NCI-H2029 treated with DMSO at 0.1 percent for 48 hours (cell line): ENCODE measurements at places on chromosomes 3 and 15.

DNA sequence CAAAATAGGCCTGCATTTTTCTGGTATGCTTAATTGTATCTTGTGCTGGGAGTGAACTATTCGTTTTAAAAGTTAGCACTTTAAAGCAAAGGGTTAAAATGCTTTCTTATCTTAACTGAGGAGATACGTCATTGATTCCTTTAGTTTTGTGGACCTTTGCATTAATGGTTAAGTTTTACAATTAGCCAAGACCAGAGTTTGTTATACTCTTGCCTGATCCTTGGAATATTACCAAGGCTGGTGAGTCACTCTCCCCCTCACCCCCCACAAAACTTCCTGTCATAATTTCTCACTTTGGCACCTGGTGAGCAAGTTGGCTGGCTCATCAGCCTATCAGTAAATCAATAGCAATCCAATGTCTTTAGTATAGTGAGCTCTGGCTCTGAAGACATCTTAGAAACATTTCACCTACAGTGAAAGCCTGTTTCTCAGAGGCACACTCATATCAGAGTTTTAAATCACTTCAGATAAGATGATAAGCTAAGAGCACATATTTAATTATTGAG is 26.7 kb downstream of the SLC2A2 start:
- no peak for DNase-seq

GRCh38 chr3:57335283-57335938 is 42.9 kb upstream of the ASB14 start:
- no peak for DNase-seq

DNA sequence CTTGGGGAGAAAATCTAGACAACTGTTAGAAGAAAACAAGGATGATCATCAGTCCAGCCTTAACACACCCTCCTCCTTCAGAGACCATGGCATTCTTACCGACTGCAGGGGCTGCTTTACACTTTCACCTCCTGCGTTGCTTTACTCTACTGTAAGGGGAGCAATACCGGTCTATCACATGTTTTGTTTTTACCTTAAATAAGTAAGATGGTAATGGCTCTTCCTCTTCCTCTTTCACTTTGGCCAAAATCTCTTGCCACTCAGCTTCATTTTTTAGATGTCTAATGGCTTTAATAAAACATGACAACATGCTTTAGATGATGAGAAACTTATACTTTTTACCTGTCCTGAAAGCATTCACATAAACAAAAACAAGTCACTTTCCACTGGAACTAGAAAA is 33.4 kb upstream of the STIMATE start:
- DNase-seq: no peak

DNA sequence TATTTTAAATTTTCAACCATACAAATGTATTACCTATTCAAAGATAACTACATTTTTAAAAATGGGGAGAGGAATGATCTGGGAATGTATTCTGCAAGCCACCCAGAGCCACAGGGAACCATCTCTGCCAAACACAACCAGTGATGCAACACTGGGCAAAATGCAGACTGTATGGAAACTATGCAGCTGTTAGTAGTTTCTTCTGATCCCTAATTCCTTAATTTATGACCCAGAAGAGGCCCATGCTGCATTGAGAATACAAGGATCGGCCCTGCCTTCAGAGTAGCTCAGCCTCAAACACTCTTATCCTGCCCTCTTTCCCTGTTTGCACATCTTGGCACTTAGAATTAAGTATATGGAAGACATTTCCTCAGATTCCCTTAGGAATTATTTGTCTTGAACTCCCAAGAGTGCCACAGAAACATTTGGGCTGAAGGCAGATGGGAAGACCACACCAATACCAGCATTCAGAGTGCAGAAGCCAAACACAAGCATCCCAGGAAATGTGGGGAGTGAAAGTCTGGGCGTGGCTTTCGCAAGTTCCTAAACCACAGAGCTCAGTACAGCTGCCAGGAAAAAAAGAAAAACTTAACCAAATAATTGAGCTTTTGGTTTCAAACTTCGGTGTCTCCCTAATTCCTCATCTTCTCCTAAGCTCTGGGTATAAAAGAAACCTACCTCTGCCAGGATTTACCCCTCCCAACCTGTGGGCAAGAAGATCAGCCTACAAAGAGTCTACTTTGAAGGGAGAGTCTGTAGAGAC is 5.3 kb downstream of the SNUPN start:
- DNase-seq: no peak

DNA sequence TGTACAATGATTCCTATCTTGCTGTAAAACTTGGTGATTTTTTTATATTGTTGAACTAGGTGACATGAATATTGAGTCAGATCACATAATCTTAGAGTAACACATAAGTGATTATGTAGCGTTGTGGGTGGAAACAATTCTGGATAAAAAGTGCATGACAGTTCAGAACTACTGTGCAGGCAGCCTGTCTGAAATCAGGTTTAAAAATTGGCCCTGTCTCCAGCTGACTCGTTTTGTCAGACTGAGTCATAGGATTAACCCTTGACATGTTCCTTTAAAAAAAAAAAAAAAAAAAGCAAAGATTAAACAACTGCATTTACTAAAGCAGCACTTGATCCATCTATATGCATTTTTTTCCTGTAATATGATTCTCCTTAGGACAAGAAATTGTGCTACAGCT is 160.0 kb upstream of the CGNL1 start:
- no peak for DNase-seq

GRCh38 chr15:31824024-31824423 is 206.3 kb upstream of the CHRNA7 start:
- DNase-seq: no peak

GRCh38 chr3:87088430-87088992 is 97.6 kb upstream of the VGLL3 start:
- DNase-seq: no peak

- no peak for DNase-seq
These were observed 66.3 kb upstream of the SLCO3A1 start for GRCh38 chr15:91787198-91787597.

- DNase-seq: no peak
These were observed 375.6 kb upstream of the TPRG1 start for GRCh38 chr3:188796122-188796631.

DNA sequence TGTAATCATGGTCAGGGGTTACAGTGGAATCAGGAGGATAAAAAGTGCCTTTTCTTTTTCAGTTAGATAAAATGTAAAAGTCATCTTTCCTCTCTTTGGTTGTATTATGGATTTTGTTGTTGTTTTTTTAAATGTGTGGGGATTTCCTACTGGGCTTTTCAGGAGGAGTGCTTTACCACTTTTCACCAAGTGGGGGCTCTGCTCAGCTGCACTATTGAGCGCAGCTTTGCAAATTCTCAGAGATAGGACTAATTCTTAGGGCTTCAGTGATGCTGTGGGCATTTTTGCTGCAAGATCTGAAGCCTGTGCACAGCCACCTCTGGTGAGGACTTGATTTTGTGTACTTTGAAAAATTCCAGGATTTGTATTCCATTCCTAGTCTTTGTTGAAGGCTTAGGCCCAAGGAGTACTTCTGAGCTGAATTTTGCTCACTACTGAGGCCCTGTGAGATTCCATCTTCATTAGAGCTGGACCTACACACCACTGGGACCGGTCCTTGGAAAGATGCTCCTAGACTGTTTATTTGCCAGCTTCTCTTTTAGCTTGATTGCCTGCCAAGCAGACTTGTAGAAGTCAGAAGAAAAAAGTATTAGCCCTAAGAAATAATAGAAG is 7.5 kb downstream of the GNB5 start:
- DNase-seq: no peak

GRCh38 chr3:183981990-183982644 is 35.6 kb downstream of the ABCC5 start:
- no peak for DNase-seq

DNA sequence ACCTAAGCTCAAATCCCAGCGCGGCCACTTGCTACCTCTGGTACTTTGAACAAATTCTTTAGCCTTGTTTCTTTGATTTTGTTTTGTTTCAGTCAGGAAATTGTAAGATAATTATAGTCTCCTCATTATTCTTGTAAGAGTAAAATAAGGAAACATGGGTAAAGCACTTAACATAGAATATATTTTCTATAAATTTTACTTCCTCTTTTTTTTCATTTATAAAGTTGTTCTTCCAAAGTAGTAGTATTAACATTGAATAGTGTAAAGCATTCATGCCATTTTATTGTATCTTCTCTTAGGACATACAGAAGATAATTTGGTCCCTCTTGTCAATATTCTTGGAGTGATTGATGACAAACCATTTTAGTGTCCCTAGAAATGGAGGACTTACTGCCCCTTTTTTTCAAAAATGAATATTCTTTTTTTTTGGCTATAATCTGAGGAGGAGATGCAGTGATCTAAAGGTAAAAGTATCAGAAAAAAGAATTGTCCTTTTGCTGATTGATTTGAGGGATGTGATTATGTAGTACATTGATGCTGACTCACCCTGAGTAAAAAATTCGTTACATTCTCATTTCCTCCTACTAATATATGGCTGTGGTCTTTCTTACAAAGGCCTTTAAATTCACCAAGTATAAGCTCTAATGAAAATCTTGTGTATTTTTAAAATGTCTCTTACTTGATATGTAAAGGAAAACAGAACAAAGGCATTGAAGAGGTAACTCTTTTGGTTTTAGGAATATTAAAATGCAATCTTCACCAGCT is 51.0 kb downstream of the ALCAM start:
- DNase-seq: no peak

GRCh38 chr3:110454066-110454465 is 617.5 kb upstream of the NECTIN3 start:
- DNase-seq: no peak

DNA sequence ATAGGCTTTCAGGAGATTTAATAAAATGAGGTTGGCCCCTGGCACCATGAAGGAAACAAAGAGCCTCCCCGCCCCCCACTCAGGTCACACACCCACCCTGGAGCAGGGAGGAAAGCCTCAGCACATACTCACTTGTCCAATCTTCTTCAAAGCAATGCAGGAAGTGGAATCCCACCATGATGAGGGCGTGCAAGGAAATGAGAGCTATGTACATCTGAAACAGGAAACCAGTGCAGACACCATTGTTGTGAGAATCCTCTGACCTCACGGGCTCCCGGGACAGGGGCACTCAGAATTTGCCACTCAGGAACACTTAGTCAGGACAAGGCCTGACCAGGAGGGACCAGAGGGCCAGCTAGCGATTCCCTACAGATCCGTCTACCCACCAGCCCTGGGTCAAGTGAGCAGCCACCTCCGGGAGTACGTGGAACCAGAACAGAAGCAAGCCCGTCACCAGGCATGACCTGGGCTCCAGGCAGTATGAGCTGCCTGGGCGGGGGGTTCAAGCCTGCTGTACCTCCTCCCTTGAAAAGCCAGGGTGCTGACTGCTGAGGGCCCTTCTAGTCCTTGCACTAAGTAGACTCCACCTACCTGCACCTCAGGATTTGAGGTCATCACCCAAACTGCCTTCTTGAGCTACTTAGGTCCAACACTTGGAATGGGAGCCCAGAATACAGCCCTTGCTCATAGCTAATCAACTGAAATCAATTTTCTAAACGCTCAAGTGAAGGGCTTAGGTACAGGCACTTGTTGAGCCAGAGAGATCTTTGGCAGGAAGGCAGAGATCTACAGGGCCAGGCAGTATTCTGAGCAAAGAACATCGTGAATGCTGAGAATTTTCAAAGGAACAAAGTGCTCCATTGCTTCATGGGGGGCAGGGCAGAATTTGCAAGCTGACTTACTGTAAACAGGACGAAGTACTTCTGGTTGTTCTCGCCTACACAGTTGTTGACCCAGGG is 42.7 kb downstream of the ZDHHC3 start:
- DNase-seq: no peak

GRCh38 chr3:187519428-187519890 is 150.7 kb downstream of the SST start:
- DNase-seq: no peak

GRCh38 chr3:7307410-7307809 is 446.5 kb downstream of the GRM7 start:
- DNase-seq: no peak

DNA sequence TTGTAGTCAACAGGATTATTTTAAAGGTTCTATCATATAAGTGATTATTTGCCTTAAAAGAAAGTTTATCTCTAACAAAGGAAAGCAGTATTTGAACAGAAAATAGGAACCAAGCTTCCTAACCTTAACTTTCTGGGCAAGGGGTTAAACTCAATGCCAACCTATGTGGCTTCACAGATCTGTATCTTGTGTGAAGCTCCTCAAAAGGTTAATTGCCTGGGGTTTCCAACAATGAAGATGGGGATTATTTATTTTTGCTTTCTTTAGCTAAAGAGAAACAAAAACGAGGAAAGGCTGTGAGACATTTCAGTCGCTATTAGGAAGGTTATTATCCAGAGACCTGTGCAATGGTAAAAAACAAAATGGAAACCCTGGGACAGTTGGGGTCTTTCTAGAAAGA is 1.1 kb upstream of the WDR82 start:
- no peak for DNase-seq

DNA sequence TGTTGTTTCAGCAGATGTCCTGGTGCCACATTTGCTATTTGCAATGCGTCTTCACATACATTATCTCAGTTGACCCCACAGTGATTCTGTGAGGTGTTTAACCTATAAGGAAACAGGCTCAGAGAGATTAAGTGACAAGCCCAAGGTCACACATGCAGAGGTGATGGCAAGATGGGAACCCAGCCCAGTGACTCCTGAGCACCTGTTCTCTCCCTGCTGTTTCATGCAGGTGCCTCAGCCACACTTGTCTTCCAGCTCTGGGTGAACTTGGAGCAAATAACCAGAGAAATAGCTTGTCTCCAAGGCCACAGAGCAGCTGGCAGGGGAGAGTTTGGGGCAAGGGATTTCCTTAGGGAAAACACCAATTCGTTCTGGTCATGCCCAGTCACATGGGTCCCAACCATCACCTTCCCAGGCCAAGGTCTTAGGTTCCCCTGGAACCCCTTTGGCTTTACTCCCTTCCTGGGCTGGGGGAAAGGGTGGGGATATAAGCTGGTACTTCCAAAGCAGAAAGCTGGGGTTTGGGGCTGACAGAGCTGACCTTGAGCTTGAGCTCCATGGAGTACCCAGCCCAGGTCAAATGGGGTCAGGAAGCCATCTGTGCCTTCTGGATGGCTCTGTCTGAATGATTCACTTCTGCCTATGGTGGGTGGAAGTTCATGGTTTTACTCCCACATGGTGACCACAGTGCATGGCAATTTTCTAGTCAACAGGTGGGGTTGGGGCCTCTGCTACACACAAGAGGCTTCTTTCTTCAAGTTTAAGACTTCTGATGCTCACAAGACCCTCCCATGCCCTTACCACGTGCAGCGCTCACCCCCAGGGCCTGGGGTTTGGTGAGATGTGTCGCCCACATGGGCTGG is 22.4 kb downstream of the LIPC start:
- no peak for DNase-seq

DNA sequence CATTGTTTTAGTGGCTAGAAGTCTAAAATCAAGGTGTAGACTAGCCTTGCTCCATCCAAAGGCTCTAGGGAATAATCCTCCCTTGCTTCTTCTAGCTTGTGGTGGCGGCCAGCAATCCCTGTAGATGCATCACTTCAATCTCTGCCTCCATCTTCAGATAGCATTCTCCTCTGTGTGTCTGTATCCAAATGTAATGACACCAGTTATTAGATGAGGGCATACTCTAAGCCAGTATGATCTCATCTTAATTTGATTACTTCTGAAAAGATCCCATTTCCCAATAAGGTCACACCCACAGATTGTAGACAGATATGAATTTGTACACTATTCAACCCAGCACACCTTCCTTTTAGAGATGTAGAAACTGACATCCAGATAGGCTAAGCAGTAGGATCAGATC is 334.5 kb upstream of the KCNMB2 start:
- DNase-seq: no peak
